Neural crest cell (in vitro differentiated cells): ENCODE measurements at places on chromosomes 7 and 10. TPM values are rescaled to one million over a fixed set of nuclear protein-coding genes. Genes with fewer than 3 reads are reported as not detected.

DNA sequence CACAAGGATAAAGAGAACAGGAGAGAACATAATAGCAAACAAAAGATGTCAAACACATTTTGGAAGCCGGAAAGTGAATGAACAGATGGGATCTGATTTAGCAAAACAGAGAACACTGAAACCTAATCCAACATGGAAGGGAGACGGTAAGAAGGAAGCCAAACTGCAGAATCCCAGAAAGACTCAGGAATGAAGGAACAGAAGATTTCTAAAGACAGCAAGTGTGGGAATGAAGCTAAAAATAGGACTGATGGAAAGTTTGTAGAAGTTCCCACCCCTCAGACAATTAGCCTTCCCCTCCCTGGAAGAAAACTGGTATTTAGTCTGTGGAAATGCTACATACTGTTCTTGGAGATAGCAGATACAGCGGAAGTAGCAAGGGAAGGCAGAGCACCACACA, 40.8 kb downstream of the SLC16A12 start:
- DNase-seq: no peak

- DNase-seq: no peak
These were observed 101.7 kb downstream of the PTN start for GRCh38 chr7:137241655-137242360.

- peak; percentile 10 for DNase-seq
These were observed 66.8 kb upstream of the SEPHS1 start for GRCh38 chr10:13414855-13415254.

GRCh38 chr7:50357426-50357825, 52.9 kb downstream of the IKZF1 start:
- DNase-seq: no peak

DNA sequence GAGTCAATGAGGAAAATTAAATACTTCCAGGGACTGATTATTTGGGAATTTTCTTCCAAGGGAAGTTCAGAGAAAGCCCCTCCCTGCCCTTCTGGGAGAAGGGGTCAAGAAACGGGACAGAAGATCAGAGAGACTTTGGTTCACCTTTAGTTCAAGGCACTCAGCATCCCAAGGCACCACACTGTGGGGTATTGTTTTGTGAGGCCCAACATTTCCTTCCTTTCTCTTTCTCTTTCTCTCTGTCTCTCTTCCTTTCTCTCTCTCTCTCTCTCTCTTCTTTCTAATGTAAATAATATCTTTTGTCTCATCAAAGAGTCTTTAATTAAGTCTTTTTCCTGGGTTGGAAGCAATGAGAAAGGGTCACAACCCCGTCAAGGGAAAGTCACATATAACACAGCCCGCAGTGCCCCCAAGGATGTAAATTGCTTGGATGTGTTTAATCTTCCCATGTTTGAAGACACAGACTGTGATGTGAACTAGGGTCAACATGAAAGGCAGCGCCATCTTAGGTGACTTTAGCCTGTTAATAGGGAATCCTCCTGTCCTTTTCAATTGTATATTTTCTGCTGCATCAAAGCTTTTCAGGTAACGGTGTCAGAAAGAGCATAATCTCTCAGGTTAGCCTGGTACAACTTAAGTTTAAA, 983.3 kb upstream of the C7orf33 start:
- DNase-seq: peak; percentile 5

- no peak for DNase-seq
These were observed 84.0 kb upstream of the SMNDC1 start for GRCh38 chr10:110388687-110389052.

GUSB gene
- total RNA-seq: 50.4 and 51.9 TPM in 2 replicates

DYDC2 gene
- total RNA-seq: 2.5 and 3.5 TPM in 2 replicates

DNA sequence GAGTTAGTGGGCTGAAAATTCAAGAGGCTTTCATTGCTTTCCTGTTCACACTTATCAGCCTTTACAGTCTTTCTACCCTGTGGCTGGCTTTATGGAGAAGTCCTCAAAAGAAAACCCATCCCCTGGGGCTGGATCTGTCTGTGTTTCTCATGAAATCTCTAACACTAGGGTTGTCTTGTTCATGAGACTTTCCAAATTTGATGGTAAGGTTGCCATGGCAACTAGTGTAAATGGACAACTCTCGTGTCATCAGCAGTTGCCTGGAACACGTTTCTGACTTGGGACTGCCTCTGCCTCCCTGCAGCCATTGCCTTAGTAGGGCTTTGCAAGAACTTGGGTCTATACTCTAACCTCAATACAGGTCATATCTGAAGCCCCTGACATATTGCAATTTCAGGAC, 35.8 kb upstream of the PLPP4 start:
- DNase-seq: no peak

CAV1 gene
- total RNA-seq: 3.7 and 5.3 TPM in 2 replicates

- no peak for DNase-seq
These were observed 37.5 kb upstream of the PLEKHA1 start for GRCh38 chr10:122336961-122337360.

GPRIN2 gene
- total RNA-seq: 1.4 and 1.5 TPM in 2 replicates

- DNase-seq: no peak
These were observed 56.5 kb upstream of the PFKFB3 start for GRCh38 chr10:6146013-6146785.

PTPRE gene
- 1.8 and 2.3 TPM in 2 replicates for total RNA-seq

- no peak for DNase-seq
These were observed 55.2 kb downstream of the TSPAN15 start for GRCh38 chr10:69506487-69506833.

DNA sequence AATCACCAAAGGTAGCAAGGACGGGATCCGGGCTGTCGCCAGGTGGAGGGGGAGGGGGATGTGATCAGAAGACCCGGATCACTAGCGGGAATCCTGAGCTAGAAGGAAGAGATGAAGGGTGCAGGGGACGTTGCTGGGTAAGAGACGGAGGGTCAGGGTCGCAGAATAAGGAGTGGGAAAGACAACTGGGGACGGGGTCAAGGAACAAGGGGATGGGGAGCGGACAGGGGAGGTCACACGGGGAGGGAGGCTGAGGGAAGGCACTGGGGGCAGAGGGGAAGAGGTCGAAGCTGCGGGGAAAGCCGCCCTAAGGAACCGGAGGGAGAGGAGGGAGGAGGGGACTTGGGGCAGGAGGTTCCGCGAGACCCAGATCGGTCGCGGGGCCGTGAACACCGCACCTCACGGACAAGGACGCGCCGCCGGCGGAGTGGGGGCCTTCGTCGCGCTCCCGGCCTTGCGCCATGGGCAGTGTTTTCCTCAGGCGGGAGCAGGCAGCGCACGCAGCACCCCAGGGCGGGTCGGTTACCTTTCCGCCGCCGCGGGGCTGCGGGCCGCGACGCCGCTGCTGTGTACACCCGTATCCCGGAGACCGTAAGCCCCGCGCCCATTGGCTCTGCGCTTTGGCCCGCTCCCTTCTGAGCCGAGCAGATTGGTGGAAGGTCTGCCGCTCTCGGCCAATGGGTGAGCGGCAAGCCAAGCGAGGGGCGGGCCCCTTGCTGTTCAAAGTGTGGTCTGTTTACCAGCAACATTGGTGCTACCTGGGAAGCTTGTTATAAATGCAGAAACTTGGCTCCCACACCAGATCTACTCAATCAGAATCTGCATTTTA, at the start of gene CFAP43:
Gene CFAP43, minus strand, starts transcription at position 581 of the 829 bp plus-strand sequence. Its CDS starts 118 bp downstream, at position 463.
- DNase-seq: peak; percentile 94

HTR5A gene
- total RNA-seq: not detected in 2 replicates

DNA sequence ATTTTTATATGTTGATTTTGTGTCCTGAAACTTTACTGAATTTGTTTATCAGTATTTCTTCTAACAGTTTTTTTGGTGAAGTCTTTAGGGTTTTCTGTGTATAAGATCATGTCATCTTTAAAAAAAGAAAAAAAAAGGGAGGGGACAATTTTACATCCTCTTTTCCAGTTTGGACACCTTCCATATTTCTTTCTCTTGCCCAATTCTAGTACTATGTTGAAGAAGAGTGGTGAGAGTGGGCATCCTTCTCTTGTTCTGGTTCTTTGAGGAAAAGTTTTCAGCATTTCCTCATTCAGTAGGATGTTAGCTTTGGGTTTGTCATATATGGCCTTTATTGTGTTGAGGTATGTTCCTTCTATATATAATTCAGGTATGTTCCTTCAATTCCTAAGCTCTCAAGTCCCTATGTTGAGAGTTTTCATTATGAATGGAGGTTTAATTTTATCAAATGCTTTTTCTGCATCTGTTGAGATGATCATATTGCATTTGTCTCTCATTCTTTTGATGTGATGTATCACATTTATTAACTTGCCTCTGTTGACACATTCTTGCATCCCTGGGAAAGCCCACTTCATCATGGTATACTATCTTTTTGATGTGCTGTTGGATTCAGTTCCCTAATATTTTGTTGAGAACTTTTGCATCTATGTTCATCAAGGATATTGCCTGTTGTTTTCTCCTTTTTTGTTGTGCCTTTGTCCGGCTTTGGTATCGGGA, 12.1 kb downstream of the TAS2R40 start:
- no peak for DNase-seq

C10orf143 gene
- total RNA-seq: 2.7 TPM in 2 replicates

GRCh38 chr7:7861211-7861633, 107.4 kb upstream of the GLCCI1 start:
- DNase-seq: no peak

TRAPPC14 gene
- total RNA-seq: 32.0 and 33.9 TPM in 2 replicates

GRCh38 chr10:3816995-3817394, 32.0 kb upstream of the KLF6 start:
- DNase-seq: no peak

SLC18A3 gene
- total RNA-seq: 16.7 and 17.9 TPM in 2 replicates

JAZF1 gene
- 3.1 and 3.6 TPM in 2 replicates for total RNA-seq

- no peak for DNase-seq
These were observed 7.4 kb downstream of the TSPAN14 start for GRCh38 chr10:80461208-80462183.

CNNM1 gene
- 1.6 and 2.0 TPM in 2 replicates for total RNA-seq

DNA sequence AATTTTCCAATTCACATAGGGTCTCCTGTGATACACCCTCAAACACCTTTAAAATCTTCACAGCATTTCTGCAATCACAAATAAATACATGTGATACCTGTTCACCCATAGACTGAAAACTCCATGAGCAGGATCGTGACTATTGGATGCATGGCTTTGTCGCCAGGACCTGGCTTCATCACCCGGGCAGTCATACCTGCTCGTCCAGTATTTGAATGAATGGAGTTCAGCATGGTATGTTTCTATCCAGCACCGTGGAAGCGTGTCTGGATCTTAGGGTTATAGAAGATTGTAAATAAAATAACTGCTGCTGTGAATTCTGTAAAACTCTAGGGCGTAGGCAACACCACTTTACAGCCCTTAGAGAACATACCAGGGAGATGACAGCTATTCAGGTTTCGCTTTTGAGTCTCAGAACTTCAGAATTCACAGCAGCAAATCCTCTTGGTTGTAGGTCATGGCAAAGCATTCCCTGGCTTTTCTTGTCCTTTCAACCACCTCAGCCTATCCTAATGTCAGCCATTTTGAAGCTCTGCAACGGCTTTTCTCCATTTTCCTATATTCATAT, 47.4 kb upstream of the USP6NL start:
- DNase-seq: no peak

SEMA4G gene
- total RNA-seq: 7.0 and 9.1 TPM in 2 replicates

GRCh38 chr7:44291066-44291732, 34.2 kb downstream of the CAMK2B start:
- no peak for DNase-seq

DNA sequence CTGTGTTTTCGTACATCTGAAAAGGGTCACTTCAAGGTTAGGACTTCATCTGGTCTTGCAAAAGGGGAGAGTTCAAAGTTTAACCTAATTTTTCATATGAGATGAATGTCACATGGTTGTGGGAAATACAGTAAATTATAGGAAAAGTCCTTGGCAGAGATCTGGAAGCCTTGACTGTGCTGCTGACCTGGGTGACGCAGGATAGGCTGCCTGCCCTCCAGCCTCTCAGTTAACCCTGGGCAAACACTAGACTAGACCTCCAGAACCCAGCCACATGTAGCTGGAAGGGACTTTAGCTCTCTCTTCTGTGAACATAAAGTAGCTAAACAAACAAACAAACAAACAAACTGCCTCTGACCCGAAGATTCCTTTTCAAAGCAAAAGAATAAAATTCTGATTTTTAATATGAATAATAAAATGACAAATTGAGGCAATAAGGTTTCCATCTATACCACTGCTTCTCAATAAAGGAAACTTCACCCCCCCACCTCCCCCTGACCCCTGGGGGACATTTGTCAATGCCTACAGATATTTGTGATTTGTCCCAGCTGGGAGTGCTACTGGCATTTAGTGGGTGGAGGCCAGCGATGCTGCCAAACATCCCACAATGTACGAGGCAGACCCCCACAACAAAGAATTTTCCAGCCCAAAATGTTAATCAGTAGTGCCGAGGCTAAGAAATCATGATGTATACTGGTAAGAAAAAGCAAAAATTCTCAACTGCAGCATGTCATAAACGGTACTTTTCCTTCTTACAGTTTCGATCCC, 75.2 kb upstream of the PRR15 start:
- DNase-seq: no peak
